ENCODE measurements at places on chromosomes 11 and 22.

GRCh38 chr11:69928121-69928520 lies 108.9 kb upstream of the FGF3 start:
- no peak for DNase-seq

- peak; percentile 94 for DNase-seq
These were observed 491.8 kb downstream of the ETS1 start for GRCh38 chr11:128095466-128095981.

DNA sequence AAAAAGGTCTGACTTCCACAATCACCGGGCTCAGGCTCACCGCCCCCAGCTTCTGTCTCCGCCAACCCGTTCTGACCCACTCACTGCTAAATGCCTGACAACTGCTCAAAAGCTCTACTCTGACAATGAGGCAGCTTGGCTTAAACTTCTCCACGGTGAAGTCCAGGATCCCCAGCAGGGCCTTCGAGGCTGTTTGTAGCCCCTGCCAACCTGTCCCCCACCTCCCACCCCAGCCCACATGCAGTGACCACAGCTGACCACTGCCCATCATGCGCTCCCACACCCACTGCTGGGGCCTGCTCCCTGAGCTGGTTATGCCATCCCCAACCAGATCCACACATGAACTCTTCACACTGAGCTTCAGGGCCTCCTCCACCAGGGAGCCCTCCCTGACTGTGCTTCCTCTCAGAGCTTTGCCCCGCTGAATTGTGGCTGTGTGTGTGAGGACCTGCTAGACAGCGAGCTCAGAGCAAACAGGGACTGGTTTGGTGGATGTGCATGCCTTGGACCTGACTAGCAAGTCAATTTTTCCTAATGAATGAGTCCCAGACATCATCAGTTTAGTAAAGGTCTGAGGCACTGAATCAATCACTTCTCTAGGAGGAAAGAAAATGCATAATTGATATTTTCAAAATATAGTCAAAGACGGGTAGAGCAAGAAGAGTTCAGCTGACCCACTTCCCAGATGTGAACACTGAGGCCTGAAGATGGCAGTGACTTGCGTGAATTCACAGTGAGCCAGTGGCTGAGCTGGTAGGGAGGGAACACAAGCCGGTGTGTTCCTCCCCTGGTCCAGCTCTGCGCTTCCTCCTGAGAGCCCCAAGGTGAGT lies 7.7 kb downstream of the LRRC32 start:
- DNase-seq: no peak

DNA sequence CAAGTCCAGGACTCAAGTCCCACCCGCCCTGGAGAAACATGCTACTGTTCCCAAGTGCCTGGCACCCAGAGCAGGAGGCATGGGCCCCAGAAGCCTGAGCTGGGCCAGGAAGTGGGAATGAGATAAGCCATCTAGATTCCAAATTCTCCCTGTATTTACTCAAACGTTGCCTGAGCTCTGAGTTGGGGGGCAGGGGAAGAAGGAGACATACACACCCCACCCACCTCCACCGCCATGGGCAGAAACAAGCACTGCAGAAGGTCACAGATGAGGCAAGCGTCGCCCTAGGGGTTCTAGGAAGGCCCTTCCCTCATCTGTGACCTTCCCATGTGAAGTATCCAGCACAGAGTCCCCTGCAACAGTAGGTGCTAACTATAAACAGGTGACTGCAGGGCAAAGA lies 54.0 kb downstream of the PLEKHA7 start:
- no peak for DNase-seq

DNA sequence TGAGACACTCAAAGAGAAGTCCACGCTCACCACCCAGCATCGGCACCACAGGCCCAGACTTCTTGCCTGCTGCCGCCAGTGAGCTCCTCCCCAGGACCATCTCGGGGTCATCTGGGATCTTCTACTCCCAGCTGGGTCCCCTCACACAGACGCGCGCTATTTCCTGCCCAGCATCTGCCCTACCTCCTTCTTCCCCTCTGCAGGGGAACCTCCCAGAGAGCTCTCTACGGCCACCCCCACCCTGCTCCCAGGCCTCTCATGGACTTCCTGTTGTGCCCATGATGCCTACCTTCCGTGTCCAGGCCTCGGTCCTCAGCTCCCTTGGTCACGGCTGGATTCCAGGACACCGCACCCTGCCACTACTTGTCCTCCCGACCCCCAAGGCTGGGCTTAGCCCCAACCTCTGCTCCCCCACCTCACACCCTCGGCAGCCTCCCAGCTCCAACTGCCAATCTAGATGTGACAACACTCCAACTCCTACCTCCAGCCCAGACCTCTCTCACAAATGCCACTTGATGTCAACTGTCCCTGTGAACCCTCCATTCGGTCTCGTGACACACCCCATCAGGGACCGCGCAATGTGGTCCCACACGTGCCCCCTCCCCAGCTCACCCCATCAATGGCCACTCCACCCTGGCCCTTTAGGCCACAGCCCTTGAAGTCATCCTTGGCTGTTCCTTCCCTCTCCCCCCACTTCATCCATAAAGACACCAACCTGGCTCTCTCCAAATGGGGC lies 45.3 kb downstream of the SGSM3 start:
- DNase-seq: peak; percentile 29

DNA sequence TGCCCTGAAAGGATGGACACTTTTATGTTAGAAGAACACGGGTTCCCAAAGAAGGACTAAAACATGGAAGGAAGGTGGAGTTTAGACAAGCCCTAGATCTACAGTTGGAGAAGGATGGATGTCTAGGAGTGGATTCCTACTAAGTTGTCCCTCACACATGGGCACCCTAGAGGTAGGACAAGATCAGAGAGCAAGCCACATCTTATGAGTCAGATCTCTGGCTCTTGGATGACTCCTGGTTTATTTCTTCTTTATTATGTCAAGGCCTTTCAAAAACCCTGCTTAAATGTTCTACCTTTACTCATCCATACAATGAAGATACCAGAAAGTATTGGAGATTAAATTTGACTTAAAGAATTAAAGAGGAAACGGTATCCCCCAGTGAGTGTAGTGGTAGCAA lies 34.4 kb downstream of the PRCP start:
- no peak for DNase-seq

GRCh38 chr22:30453731-30454510 lies 17.9 kb downstream of the SEC14L3 start:
- DNase-seq: peak; percentile 35

DNA sequence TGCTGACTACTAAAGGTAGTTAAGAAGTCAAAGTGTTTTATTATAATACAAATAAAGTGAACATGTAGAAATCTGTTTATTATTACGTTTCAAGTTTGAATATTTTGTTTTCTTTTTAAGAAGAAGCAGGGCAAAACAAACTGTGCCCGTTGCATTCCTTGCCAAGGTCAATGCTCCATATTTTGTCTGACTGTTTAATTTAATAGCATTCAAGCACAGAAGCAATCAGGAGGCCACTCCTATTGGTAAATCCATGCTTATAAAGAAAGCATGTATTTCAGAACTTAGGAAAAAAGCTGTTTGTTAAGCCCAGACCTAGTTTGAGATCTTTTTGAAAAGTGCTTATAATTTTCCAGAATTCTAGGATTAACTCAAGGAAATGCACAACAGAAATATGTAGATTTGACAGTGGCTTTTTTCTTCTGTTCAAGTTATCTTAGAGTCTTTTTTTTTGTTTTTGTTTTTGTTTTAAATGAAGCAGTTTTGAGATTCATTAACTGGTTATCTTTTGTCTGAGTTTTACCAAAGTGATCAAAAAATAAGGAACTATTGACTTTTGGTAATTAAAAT lies 51.7 kb downstream of the ARHGAP42 start:
- no peak for DNase-seq

DNA sequence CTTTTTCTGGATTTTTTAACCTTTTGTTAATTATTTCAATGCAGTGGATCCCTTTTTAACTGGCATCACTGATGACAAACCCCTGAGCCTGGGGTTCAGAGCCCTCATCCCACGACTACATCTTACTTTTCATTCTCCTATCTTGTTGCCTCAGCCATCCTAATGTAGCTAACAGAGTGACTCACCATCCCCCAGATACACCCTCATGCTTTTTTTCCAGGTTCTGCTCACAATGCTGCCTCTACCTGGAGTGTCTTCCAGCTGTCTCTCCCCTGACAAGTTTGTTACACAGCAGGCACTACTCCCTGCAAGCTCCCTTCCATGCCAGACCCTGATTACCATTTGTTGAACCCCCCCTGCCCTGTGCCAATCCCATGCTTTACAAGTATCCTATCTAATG lies 135.4 kb downstream of the NCAM1 start:
- no peak for DNase-seq

- DNase-seq: no peak
These were observed at the start of gene CSRP3 for GRCh38 chr11:19201737-19202605. Gene CSRP3 (minus strand): TSS chr11:19201983. CDS start chr11:19192448, 9,535 bp downstream.

GRCh38 chr11:10460611-10461275 lies 5.7 kb downstream of the AMPD3 start:
- DNase-seq: no peak

- DNase-seq: no peak
These were observed 83.6 kb downstream of the ENTHD1 start for GRCh38 chr22:39809772-39810557.

DNA sequence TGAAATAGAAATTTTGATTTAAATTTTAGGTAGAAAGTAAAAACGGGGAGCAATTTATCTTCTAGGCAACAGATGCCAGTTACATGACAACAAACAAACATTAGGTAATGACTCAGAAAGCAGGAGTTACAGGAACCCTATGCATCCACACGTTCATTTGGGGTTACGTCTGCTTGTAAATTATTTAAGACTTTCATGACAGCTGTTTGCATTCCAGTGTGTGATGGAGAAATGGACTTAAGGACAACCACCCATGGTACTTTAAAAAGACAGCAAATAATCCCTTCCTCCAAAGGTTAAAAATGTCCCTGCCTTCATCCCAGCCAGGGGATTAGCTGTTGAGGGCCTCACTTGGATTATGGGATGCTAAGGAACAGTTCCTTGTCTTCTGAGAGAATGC lies 11.8 kb downstream of the E2F8 start:
- no peak for DNase-seq

DNA sequence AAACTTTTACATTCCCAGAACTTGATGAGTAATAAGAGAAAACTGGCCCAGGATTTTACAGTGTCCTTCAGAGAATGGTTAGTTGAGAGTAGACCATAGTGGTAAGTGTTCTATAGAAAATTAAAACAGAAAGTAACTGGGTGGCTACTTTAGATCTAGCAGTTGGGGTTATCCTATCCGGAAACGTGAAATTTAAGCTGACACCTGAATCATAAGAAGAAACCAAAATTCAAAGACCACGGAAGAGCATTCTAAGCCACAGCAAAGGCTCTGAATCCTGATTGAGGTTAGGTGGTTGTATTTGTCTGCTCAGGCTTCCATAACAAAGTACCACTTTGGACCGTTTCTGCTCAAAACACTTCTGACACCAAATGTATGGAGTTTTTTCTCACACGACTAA lies 34.0 kb downstream of the TTC17 start:
- DNase-seq: no peak

- DNase-seq: no peak
These were observed 12.1 kb upstream of the LRRC32 start for GRCh38 chr11:76682684-76683083.

- DNase-seq: no peak
These were observed 263.1 kb downstream of the TMEM135 start for GRCh38 chr11:87300640-87301380.

DNA sequence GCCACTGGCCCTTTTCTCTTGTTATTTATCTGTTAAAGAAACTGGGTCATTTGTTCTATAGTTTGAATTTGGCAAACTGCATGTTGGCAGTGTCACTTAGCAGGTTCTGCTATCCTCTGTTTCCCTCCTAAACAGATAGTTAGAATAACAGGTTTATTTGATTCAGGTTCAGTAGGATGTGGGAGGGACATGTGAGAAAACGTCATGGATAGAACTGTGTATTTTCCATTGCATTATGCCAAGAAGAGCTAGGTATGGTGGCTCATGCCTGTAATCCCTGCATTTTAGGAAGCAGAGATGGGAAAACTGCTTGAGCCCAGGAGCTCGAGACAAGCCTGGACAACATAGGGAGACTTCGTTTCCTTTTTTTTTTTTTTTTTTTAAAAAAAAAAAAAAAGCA lies 24.3 kb downstream of the PATL1 start:
- DNase-seq: no peak

- DNase-seq: no peak
These were observed 1.6 kb downstream of the SPI1 start for GRCh38 chr11:47376525-47377371.

- DNase-seq: no peak
These were observed 398 bp upstream of the CRACR2B start for GRCh38 chr11:827146-827896.

DNA sequence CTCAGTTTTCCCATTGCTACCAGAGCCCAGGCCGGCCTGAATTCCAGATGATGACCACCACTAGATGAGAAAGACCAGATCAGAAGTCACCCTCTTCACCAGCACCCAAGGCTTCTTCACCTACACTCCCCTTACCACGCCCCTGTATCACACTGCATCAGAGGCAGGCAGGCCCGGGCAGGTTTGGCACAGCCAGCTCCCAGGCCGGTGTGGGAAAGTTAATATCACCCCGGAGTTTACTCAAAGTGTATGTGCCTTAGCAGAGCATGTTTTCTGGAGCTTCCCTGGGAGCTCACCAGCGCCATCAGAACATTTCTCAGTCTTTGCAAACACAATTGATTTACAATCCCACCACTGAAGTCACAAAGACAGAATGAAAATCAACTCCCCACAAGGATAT lies 47.5 kb upstream of the POU2AF1 start:
- no peak for DNase-seq

DNA sequence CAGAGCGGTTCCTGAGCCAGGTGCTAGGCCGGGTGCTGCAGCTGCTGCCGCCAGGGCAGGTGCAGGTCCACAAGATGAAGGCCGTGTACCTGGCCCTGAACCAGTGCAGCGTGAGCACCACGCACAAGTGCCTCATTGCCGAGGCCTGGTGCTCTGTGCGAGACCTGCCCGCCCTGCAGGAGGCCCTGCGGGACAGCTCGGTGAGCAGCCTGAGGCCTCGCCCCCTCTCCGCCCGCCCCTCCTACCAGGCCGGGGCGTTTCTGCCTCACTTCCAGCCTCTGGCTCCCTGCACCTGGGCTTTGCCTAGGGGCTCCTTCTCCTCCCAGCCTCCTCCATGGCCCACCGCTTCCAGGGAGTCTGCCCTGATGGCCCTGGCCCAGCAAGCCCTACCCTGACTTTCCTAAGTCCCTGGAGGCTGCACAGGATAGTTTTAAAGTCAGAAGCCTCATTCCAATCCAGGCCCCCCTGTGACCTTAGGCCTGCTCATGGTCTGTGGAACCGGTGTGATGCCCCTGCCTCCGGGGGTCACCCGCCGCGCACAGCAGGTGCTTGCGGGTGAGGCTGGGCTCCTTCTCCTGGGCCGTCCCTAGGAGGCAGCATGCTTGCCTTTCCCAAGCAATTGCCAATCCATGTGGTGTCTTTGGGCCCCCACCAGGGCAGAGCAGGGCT lies 5.5 kb downstream of the TCIRG1 start:
- DNase-seq: no peak

GRCh38 chr22:34502821-34503220 lies 563.1 kb upstream of the ISX start:
- DNase-seq: no peak

DNA sequence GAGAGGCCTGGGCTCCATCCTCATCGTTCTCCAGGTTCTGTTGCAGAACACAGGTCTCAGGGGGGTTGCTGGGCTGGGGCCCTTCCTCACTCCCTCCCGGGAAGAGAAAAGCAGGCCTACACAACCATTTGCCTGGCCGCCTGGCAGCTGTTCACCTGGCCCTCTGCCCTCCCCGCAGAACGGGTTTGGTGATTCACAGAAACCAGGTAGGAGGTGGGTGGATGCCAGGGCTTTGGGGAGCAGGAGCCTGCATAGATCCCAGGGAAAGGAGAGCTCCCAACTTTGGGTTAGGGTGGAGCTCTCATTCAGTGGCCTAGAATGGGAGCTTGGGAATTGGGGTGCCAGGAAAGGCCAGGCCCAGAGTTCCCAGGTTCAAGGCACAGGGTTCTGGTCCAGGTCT lies 995 bp downstream of the TMEM134 start:
- no peak for DNase-seq

GRCh38 chr11:86818462-86819192 lies 18.3 kb downstream of the PRSS23 start:
- DNase-seq: peak; percentile 89
